ENCODE measurements at places on chromosomes 5 and 9.

DNA sequence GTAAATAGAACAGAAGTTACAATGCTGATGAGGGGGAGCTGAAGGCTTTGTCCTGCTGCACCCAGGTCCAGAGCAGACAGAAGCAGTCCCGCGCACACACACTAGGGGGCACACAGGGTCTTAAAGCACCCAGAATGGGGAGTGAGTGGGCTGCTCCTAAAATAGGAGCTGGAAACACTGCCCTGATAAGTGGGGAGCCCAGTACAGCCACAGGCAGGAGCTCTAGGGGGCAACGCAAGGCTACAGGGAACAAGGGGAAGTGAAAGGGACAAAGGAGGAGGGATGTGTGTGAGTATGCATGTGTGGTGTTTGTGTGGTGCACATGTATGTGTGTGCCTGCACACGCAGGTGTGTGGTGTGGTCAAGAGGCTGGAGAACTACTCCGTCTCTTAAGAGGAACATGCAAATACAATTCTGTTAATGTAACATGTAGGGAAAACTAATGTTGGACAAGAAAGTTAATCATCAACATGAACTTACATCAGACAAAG, 191.5 kb downstream of the ROR2 start:
- DNase-seq = peak; percentile 69

- no peak for DNase-seq
These were observed 201.3 kb upstream of the CLINT1 start for GRCh38 chr5:158060212-158060611.

- no peak for DNase-seq
These were observed 8.5 kb downstream of the AFAP1L1 start for GRCh38 chr5:149280124-149280523.

GRCh38 chr9:7259544-7260241, 501.9 kb downstream of the KDM4C start:
- no peak for DNase-seq

Data from activated CD8-positive, alpha-beta T cell treated with anti-CD3 and anti-CD28 coated beads for 36 hours (primary cell).